ENCODE measurements at places on chromosomes 5 and 9. TPM values are rescaled to one million over a fixed set of nuclear protein-coding genes. Genes with fewer than 3 reads are reported as not detected.

MCTP1 gene
- 22.3 TPM for total RNA-seq

DNA sequence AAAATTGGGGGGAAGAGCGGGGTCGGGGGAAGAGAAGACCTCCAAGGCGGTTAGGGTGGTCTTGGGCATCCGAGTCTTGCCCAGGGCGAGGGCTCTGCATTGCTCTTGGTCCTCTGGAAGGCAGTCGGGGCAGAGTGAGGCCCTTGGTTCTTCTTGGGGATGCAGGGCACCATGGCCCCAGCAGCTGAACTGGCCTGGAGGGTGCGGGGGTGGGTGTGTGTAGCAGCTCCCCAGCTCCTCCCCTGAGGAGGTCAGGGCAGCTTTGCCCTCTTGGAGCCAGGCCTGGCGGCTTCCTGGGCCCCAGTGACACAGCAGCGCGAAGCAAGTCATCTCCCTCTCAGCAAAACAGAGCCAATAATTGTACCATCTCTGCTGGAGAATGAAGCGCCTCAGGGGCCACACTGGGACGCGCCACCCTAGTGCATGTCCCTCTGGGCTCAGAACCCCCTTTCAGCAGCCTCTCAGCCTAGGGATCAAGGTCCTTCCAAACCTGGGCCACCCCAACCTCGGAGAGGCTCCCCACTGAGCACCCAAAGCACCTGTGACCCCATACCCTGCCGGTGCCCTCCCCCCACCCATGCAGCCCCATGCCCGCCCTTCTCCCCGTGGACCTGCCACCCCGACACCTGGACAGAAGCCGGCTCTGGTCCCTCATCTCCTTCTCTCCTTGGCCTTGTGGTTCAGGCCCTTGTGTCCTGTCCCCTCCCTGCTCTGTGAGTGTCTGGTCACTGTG is 10.4 kb upstream of the RXRA start:
- DNase-seq = no peak

DNA sequence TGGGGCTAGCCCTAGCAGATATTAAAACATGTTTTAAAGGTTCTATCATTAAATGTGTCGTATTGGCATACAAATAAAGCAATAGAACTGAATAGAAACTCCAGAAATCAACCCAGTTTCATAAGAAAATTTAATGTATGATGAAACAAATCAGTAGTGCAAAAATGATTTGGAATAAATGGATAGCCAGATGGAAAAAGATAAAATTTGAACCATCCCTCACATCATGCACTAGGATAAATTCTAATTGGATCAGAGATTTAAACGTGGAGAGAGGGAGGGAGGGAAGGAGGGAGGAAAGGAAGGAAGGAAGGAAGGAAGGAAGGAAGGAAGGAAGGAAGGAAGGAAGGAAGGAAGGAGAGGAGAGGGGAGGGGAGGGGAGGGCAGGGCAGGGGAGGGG is 235.3 kb downstream of the SEC61B start:
- no peak for DNase-seq

DNA sequence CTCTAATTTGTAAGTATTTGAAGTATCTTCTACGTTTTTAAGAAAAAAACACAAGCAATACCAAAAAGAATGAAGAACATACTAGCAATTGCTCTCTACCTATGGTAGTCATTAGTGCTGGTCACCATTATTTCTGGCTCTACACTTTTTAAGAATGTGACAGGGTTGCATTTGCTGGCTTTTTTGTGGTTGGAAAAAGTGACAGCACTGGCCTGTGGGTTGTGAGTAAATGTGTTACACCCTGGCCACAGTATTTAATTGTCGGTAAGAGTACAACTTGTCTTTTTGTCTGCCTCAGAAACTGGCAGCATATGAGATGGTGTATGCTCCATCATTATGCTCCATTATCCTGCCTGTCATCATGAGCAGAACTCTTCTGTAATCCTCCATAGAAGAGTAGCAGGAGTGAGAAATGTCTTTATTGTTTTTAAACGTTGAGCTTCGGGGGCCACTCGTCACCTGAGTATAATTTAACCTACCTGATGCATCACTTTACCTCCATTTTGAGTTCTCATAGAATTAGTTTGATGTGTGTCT is 449.8 kb downstream of the ISL1 start:
- DNase-seq = no peak

DNA sequence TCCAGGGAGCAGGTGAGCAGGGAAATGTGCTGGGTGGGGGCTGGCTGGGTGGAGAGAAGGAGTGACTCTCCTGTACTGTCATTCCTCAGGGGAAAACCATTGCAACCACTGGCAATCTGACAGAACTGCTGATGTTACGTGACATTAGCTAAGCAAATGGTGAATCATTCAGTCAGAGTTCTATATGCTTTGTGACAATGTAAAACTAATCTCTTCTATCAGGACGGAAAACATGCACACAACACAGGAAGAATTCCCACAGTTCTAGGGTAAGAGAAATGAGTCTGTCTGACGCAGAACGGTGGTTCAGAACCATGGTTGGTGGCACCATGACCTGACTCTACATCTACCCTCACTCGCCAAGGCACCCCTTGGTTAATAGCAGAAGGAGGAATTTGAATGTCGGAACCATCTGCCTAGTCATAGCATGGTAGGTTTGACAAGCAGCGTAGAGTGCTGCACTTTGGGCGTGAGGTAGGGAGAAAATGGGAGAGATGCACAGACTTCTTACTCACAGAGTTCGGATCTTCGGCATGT is 243.6 kb upstream of the PANK3 start:
- DNase-seq = no peak

IFNA17 gene
- total RNA-seq = not detected

SLC36A2 gene
- not detected for total RNA-seq

GRCh38 chr5:17019324-17019723 is 83.2 kb upstream of the MYO10 start:
- DNase-seq = no peak

GLRA1 gene
- not detected for total RNA-seq

AMBP gene
- total RNA-seq = 3.1 TPM

All from renal cortical epithelial cell (primary cell).